ENCODE measurements at places on chromosomes 5 and 9.

GRCh38 chr9:88976890-88977257 is 14.4 kb upstream of the S1PR3 start:
- no peak for DNase-seq

DNA sequence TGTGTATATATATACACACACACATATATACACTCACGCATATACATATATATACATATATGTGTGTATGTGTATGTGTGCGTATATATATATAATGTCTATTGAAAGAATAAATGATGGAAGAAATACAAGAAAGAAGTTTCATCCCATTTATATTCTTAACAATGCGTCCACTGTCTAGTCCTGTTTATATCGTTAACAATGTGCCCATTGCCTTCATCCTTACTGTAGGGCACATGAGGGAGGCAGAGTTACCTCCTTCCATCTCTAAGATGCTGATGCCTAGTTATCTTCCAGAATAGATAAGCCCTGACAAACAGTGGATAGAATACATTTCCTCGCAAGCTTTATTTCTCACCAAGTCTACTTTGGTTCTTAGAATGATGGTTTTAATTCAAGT is 389.8 kb upstream of the SEMA6A start:
- DNase-seq: no peak

DNA sequence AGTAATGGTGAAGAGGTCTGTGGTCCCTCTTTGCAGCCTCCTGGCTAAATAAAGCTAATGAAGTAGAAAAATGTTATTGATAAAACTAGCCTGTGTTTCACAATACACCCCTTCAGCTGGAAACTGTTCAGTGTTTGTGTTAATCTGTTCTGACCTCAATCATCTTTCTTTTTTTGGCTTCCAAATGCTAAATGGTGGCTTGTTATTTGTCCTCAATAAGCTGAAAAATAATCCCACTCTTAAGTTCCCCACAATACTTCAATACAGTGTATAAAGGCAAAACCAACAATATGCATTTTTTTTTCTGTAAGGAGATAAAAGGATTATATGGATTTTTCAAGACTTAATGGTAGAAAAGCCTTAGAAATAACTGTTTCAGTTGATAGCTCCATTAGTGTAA is 560.5 kb downstream of the TUSC1 start:
- DNase-seq: no peak

GRCh38 chr9:103037508-103038477 is 42.7 kb downstream of the CYLC2 start:
- DNase-seq: no peak

GRCh38 chr9:99497641-99498040 is 275.6 kb downstream of the SEC61B start:
- no peak for DNase-seq

DNA sequence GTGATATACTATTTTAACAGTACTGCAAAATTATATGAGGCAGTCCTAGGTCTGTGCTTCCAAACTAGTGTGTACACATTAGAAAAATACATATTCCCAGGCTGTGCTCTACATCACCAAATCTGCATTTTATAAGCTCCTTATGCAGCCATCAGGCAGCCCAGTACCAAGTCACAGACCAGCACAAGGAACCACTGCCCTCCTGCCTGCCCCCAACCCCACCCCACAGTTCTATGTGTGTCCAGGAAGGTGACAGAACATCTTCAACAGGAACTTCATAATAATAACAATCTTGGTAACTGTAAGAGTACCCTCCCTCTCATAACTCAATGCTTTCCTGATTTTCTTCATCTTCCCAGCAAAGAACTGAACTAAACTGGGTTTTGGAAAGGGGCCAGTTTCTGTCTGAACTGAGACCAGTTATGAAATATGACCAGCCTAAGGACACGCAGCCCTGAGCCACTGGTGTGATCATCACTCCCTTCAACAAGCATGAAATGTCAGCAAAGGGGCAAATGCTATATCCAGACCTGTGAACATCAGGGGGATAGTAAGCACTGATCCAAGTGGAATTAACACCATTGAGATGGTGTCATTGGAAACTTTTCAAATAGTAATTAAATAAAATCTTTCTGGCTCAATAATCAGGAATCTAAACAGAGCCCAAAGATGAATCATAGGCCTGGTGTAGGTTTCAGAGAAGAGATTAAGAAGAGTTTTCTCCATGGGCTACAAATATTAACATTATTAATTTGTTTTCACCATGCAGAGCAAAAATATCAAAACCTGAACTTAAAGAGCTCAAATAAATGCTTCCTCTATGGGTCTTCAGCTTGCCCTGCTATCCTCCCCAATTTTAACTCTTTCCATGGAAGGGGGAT is 82.1 kb downstream of the DPYSL3 start:
- DNase-seq: no peak

- DNase-seq: no peak
Observed at GRCh38 chr9:79140751-79141150, 431.0 kb upstream of the TLE4 start.

DNA sequence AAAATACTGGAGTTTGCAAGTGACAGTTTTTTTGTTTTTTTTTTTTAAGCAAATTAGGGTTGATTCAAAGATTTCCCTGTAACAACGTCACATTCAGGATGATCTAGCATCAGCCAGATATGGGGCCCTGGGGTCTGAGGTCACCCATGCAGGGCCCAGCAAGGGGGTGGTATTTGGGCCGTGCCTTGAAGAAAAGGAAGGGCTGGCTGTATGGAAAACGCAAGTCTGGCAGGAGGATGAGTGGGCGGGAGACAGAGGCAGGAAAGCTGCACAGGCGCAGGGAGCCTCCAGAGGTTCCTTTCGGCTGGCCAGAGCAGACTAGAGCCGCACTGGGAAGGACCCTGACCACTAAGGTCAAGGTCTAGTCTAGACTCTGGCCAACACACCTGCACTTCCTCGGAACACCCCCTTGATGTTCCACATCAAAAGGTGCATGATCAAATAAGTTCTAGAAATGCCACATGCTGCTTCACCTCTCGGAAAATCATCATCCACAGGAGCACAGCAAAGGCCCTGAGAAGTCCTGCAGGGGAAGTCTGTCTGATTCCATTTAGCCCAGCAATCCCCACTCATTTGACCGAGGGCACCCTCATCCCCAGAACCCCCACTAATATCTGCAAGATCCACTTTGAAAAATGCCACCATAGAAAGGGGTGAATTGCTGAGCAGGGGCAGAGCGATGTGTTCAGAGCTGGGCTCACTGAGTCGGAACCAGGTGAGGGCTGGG is 21.1 kb upstream of the CPLX2 start:
- no peak for DNase-seq
